ENCODE measurements at places on chromosomes 12 and 14. TPM values are rescaled to one million over a fixed set of nuclear protein-coding genes. Genes with fewer than 3 reads are reported as not detected.

GRCh38 chr12:75478116-75478794, 2.3 kb upstream of the GLIPR1 start:
- no peak for DNase-seq

The PFDN5 gene
- total RNA-seq, result 346 TPM

DNA sequence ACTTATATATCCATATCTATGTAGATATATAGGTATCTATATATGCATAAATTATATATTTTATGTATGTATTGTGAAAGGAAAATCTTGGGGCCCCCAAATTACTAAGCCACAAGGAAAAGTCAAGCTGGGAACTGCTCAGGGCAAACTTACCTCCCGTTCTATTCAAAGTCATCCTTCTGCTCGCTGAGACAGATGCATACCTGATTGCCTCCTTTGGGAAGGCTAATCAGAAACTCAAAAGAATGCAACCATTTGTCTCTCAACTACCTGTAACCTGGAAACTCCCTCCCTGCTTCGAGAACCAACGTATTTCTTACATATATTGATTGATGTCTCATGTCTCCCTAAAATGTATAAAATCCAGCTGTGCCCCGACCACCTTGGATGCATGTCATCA, 58.8 kb upstream of the C14orf132 start:
- DNase-seq, result no peak

GRCh38 chr12:79413796-79414195, 277.0 kb downstream of the PAWR start:
- no peak for DNase-seq

Data from NCI-H460 (cell line).